Subcutaneous adipose tissue (tissue), 4 donors: ENCODE measurements at places on chromosomes 6 and 20. TPM values are rescaled to one million over a fixed set of nuclear protein-coding genes. Genes with fewer than 3 reads are reported as not detected.

The PI16 gene
- 7.5 TPM for total RNA-seq

The COL11A2 gene
- total RNA-seq = not detected

The EPPIN gene
- total RNA-seq = not detected

The C6orf120 gene
- total RNA-seq = 43.3 TPM

The SLC22A1 gene
- total RNA-seq = 1.5 TPM

The GPR6 gene
- not detected for total RNA-seq

The TFAP2C gene
- total RNA-seq = 1.3 TPM

The FOXC1 gene
- 8.8 TPM for total RNA-seq
